ENCODE measurements at places on chromosomes 2 and 18.

DNA sequence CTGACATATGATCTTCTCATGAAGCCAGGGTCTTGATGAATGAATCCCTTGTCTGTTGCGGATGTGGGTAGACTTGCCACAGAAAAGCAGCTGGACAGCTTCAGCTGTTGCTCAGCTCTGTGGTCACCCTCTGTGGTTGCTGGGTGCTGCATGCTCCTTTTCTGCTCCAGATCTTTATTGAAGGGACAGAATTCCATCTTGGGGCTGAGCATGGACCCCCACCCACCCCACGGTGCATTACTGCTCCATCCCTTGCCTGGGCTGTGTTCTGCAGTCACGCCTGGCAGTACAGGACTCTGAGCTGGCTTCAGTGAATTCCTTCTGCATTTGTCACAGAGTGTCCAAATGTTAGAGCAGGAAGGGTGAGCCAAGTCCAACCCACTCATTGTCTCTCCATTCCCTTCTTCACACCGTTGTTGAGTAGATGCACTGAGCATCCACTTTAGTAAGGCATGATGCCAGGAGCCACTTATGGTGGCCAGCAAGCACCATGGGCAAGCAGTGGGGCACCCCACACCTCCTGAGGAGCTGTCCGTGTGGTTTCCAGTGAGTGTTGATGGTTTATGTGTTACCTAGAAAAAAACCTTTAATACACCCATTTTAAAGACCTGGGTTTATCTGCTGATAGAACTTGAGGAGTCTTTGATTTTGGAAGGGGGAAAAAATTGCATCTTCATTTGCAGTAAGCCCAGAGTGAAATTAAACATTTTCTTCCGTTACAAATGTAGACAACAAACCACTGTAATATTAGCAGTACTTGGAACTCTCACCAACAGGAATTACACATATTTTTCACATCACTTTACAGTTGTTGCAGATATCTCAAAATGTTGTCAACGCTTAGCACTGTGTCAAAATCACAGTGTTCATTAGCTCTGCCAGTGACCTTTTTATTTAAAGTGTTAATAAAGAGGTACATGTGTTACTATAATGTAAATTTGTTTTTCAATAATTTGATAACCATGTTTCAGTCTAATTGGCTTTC is 14.7 kb upstream of the ITGB6 start:
- DNase-seq, result no peak

GRCh38 chr2:215771241-215771640 is 242.1 kb downstream of the MREG start:
- DNase-seq, result no peak

- DNase-seq, result no peak
Observed at GRCh38 chr2:129191530-129191929, 787.9 kb upstream of the RAB6C start.

DNA sequence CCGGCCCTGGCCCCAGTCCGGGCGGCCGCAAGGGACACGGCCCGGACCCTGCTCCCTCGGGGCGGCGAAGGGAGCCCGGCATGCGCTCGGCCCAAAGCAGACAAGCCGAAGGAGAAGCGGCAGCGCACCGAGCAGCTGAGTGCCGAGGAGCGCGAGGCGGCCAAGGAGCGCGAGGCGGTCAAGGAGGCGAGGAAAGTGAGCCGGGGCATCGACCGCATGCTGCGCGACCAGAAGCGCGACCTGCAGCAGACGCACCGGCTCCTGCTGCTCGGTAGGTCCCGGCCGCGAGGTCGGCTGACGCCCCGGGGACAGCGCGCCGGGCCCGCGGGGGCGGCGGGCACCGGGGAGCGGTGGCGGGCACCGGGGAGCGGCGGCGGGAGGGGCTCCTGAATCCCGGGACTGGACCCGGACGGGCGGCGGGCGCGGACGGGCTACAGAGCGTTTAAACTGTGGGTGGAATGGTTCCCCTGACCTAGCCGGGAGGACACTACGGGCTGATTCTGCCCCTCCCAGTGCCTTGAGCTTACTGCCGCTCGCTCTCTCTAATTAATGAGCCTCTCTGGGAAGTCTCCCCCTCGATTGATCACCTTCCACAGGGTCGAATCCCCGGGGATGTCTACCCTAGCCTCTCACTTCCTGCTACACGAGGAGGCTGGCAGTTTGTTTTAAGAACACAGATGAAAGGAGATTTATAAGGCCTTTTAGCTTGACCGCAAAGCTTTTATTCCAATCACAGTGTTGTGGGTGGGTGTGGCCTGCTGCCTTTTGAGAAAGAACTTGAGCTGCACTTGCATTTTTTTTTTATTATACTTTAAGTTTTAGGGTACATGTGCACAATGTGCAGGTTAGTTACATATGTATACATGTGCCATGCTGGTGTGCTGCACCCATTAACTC is 853 bp downstream of the GNAL start:
- no peak for DNase-seq

DNA sequence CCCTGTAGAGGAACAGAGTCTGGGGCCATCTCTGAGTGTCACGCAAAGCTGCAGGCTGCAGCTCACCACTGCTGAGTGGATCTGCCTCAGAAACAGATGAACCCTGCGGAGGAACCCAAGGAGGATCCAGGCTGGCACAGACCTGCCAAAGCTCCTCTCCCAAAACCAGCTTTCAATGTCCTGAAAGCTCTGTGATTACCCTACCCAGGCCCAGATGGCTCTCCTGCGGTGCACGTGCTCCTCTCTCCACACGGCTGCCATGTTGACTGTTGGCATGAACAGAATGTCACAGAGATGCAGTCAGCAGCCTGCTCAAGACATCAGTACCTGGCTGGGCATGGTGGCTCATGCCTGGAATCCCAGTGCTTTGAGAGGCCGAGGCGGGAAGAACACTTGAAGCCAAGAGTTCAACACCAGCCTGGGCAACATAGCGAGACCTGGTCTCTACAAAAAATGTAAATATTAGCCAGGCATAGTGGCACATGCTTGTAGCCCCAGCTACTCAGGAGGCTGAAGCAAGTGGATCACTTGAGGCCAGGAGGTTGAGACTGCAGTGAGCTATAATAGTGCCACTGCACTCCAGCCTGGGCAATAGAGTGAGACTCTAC is 216.8 kb downstream of the MGAT5 start:
- no peak for DNase-seq

- DNase-seq, result no peak
Observed at GRCh38 chr2:128092656-128093055, 1.7 kb downstream of the UGGT1 start.

- DNase-seq, result no peak
Observed at GRCh38 chr18:23857756-23858155, 156.8 kb upstream of the TTC39C start.

DNA sequence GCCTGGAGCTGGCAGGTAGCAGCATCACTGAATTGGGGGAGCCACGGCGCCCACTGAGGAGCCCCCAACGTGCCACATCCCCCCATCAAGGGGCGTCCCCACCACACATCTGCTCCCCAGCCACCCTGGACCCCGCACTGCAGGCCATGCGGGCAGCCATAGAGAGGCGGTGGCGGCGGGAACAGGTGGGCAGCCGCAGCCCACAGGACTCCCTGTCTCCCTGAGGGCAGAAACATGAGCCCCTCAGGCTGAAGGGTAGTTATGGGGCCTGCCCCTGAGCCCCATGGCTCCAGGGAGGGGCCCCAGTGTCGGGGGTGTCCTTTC is 26.6 kb downstream of the CROCC2 start:
- no peak for DNase-seq

- peak; percentile 25 for DNase-seq
Observed at GRCh38 chr2:172253190-172254052, 150.7 kb upstream of the DLX2 start.

DNA sequence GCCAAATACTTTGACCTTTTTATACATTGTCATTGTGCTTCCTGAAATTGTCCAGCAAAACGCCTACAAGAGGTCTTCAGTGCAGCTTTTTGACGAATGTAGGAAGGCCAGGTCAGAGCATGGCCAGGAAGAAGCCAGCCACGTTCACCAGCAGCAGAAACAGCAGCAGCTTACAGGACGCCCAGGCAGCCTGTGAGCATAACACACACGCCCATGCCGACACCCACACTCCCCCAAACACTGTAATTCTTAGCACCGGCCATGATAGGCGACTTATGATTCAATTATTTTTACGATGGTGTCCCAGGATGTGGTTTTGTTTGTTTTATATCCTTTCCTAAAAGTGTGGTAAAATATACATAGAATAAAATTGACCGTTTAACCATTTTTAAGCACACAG is 249.1 kb upstream of the SALL3 start:
- no peak for DNase-seq

- DNase-seq, result no peak
Observed at GRCh38 chr2:158716921-158717320, 78.2 kb upstream of the DAPL1 start.

DNA sequence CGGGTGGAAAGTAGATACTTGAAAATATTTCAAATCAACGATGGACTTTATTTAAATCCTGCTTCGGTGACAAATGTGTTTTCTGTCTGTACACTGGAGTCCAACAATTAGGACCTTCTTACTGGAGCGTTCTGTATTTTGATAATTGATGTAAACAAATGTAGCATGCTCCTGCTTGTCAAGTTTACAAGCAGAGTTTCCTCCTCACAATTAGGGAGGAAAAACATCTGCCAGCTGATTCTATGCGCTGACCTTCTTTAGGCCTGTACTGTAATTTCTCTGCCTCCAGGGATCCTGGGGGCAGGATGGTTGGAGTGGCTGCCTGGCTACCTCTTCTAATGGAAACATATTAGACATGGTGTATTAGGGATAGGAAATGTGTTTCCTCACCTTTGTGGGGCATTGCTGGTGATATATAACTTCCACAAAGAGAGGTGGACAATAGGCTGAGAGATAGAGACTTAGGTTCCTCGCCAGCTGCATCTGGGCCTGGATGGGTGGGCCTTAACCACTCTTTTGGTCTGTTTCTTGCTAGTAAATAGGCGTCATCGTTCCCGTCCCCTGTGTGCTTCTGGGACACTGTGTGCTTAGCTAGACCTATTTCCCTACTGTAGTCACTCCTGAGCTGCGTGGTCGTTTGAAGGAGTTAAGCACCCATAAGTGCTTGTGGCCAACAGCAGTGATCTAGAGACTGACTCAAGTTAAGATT is 19.3 kb downstream of the GATA6 start:
- no peak for DNase-seq

- DNase-seq, result no peak
Observed at GRCh38 chr18:35410561-35410960, 33.4 kb upstream of the ZNF396 start.

- no peak for DNase-seq
Observed at GRCh38 chr2:82939211-82939610, 1519.9 kb downstream of the SUCLG1 start.

GRCh38 chr2:58700591-58700990 is 459.5 kb upstream of the FANCL start:
- DNase-seq, result no peak

DNA sequence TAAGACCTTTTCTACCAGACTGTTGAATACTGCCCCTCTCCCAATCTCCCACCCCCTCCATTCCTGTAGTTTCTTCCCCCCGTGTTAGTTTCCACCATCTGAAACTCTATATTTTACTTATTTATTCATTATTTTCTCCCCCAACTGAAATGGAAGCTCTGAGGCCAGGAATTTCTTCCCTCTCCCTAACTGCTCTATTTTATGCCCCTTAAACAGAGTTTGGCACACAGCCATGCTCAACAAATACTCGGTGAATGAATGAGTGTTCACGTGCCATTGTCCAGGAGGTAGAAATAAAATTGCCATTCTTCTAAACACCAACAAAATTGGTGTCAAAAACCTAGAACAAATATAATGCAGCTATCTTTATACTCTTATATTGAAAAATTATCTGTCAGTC is 5.6 kb downstream of the ITGB1BP1 start:
- no peak for DNase-seq

- DNase-seq, result no peak
Observed at GRCh38 chr2:191197096-191197495, 46.3 kb upstream of the STAT4 start.

DNA sequence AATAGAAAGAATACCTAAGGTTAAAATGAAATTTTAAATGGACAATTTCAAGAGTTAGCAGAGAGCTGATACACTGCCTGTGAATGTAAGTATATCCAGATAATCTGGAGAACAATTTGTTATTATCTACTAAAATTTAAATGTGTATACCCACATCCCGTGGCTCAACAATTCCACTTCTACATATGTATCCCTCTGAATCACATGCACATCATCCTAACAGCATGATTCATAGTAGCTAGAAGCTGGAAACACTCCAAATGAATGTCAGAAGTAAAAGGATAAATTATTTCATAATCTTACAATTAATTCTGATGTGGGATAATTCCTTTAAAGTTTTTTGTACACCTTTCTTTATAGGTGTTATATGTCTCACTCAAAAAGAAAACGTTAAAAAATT is 87.9 kb downstream of the CNTNAP5 start:
- no peak for DNase-seq

DNA sequence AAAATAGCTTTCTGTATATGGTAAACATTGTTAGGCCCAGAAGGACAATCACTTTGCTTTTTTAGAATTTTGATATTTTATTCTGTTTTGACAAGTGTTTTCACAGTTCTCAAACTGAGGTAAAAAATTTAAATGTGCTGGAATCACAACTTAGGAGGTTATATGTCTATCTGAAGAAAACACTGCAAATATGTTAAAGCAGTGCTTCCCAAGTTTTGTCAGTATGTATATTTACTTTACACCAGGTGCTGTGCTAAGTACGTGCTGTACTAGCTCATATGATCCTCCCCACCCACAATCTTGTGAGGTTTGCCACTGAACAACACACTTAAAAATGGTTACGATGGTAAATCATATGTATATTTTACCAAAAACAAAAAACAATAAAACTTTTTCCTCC is 124.2 kb downstream of the CABYR start:
- DNase-seq, result no peak

- no peak for DNase-seq
Observed at GRCh38 chr2:19542796-19543662, 184.6 kb upstream of the OSR1 start.

- no peak for DNase-seq
Observed at GRCh38 chr18:57983965-57984364, 60.1 kb upstream of the NEDD4L start.

DNA sequence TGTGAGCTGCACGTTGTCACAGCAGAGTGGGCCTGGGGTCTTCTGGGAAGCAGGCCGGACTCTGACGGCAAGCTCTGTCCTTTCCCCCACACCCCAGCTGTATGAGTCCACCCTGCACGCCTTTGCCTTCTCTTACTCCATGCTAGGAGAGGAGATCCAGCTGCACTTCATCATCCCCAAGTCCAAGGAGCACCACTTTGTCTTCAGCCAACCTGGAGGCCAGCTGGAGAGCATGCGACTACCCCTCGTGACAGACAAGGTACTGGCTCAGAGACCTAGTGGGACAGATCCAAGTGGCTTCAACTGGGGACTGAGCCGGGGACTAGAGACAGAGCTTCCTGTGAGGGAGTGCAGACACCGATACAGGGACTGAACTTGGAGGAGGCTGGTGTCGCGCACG is 40.1 kb downstream of the NTSR2 start:
- DNase-seq, result no peak

- no peak for DNase-seq
Observed at GRCh38 chr18:55321265-55322177, 266.5 kb downstream of the TCF4 start.

- no peak for DNase-seq
Observed at GRCh38 chr18:63255435-63255834, 64.1 kb downstream of the BCL2 start.

DNA sequence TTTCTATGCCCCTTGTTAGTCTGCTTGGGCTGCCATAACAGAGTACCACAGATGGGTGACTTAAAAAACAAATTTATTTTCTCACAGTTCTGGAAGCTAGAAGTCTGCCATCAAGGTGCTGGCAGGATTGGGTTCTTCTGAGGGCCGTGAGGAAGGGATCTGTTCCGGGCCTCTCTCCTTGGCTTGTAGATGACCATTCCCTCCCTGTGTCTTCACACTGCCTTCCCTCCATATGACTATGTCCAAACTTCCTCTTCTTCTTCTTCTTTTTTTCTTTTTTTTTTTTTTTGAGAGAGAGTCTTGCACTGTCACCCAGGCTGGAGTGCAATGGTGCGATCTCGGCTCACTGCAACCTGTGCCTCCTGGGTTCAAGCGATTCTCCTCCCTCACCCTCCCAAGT is 13.1 kb upstream of the CCNYL1 start:
- DNase-seq, result no peak

All from CD8-positive, alpha-beta T cell (primary cell).